ENCODE measurements at places on chromosomes 16 and 17. TPM values are rescaled to one million over a fixed set of nuclear protein-coding genes. Genes with fewer than 3 reads are reported as not detected.

Gene AGRP
- total RNA-seq: not detected

Gene CCL2
- total RNA-seq: 431 TPM

Gene ABCA6
- total RNA-seq: 34.3 TPM

Gene SLC2A4
- total RNA-seq: 0.33 TPM

Gene SOST
- not detected for total RNA-seq

Gene HOXB1
- not detected for total RNA-seq

Gene RASD1
- total RNA-seq: 9.8 TPM

Gene KRT24
- total RNA-seq: not detected

Gene DLX3
- not detected for total RNA-seq

Gene NPIPA2
- 0.29 TPM for total RNA-seq

Gene PHF12
- total RNA-seq: 27.4 TPM

Gene DLX4
- total RNA-seq: not detected

Gene SLC52A1
- total RNA-seq: 0.33 TPM

Gene CALCOCO2
- 43.8 TPM for total RNA-seq

Gene HCRT
- not detected for total RNA-seq

Gene TBC1D3
- total RNA-seq: not detected

Gene KRTAP2-3
- not detected for total RNA-seq

Gene HERPUD1
- total RNA-seq: 83.0 TPM

Gene SMPD3
- total RNA-seq: 0.10 TPM

Gene CFAP97D1
- not detected for total RNA-seq

Gene MXRA7
- total RNA-seq: 166 TPM

Gene MYBBP1A
- total RNA-seq: 85.3 TPM

Gene UMOD
- total RNA-seq: not detected

Gene KRT34
- total RNA-seq: not detected

Gene DBNDD1
- total RNA-seq: 13.6 TPM

Gene CD300C
- total RNA-seq: not detected

Gene WFIKKN2
- not detected for total RNA-seq

Gene PARD6A
- 2.2 TPM for total RNA-seq

Gene PMFBP1
- not detected for total RNA-seq

Gene KRTAP9-2
- total RNA-seq: not detected

Gene MSRB1
- total RNA-seq: 20.5 TPM

Gene FAM83G
- 18.9 TPM for total RNA-seq

Gene EIF4A3
- 71.9 TPM for total RNA-seq

Gene DOC2B
- total RNA-seq: 1.6 TPM

Gene ASGR2
- not detected for total RNA-seq

Gene CXCL16
- 2.0 TPM for total RNA-seq

Gene KRT32
- not detected for total RNA-seq

Gene TM4SF5
- total RNA-seq: not detected

Gene TTYH2
- total RNA-seq: 2.1 TPM

Gene ADAP2
- total RNA-seq: 0.33 TPM

Gene MYH1
- not detected for total RNA-seq

Gene ANKRD40CL
- not detected for total RNA-seq

Gene PMP22
- total RNA-seq: 30.7 TPM

Gene PLXDC1
- total RNA-seq: not detected

Gene PRR35
- total RNA-seq: not detected

Gene CSHL1
- not detected for total RNA-seq

Gene ITGAX
- total RNA-seq: 1.1 TPM

Gene WNK4
- 1.3 TPM for total RNA-seq

Gene NUPR1
- total RNA-seq: 0.33 TPM

Gene KRT12
- total RNA-seq: not detected

Gene PPP1R27
- not detected for total RNA-seq

Gene GLIS2
- total RNA-seq: 2.0 TPM

Gene XYLT1
- total RNA-seq: 0.98 TPM

All from vein endothelial cell (primary cell).